ENCODE measurements at places on chromosomes 1 and 21. TPM values are rescaled to one million over a fixed set of nuclear protein-coding genes. Genes with fewer than 3 reads are reported as not detected.

GRCh38 chr21:34880401-34880800 lies 168.7 kb downstream of the RUNX1 start:
- no peak overlapping the region for H3K27ac ChIP-seq
- peaks cover 72% of the 10 kb centered on the region for H3K4me1 ChIP-seq
- no peak overlapping the region for H3K4me3 ChIP-seq
- H3K36me3 ChIP-seq = peaks cover 88% of the 10 kb centered on the region
- H3K27me3 ChIP-seq = no peaks in the 10 kb centered on the region

DNA sequence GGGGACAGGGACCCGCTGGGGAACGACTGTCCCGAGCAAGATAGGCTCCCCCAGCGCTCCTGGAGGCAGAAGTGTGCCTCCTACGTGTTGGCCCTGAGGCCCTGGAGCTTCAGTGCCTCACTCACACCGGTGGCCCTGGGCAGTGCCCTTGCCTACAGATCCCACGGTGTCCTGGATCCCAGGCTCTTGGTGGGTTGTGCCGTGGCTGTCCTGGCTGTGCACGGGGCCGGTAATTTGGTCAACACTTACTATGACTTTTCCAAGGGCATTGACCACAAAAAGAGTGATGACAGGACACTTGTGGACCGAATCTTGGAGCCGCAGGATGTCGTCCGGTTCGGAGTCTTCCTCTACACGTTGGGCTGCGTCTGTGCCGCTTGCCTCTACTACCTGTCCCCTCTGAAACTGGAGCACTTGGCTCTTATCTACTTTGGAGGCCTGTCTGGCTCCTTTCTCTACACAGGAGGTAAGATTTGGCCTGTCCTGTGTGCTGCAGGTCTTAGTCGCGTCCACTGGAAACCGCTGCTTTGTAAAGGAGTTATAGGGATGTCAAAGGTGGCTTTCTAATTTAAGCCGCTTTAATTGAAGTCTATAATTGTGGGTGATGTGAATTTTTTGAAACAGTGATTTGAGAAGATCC lies 717 bp downstream of the UBIAD1 start:
- H3K4me3 ChIP-seq = peak overlapping the region; percentile 97
- H3K27ac ChIP-seq = peak overlapping the region; percentile 92
- peaks cover 26% of the 10 kb centered on the region for H3K4me1 ChIP-seq
- H3K36me3 ChIP-seq = peaks cover 37% of the 10 kb centered on the region
- DNase-seq = no peak

CD164L2 gene
- not detected for total RNA-seq

GRCh38 chr1:43908858-43909257 lies 24.7 kb upstream of the ARTN start:
- H3K4me1 ChIP-seq = peaks cover 1% of the 10 kb centered on the region
- H3K4me3 ChIP-seq = no peak overlapping the region
- no peaks in the 10 kb centered on the region for H3K36me3 ChIP-seq
- no peaks in the 10 kb centered on the region for H3K27me3 ChIP-seq
- no peak overlapping the region for H3K27ac ChIP-seq

DNA sequence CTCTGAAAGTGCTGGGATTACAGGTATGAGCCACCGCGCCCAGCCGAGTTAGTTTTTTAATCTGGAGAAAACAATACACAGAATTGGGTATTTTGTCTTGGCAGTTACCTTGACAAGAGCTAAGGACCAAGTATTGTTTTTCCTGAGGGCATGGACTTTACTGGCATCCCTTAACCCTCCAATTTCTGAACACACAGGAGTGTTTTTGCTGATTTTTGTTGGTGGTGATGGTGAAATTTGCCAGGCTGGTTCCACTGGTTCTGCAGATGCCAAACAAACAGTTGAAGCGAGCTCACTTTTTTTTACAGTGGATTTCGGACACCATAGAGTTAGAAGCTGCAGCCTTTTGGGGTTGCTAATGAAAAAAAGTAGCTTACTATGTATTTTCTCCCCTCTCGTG lies 37.2 kb upstream of the SH3D21 start:
- peaks cover 13% of the 10 kb centered on the region for H3K4me1 ChIP-seq
- DNase-seq = no peak
- no peak overlapping the region for H3K4me3 ChIP-seq

ECE1 gene
- 97.0 TPM for total RNA-seq

GRCh38 chr1:110474444-110474843 lies 23.5 kb downstream of the PROK1 start:
- DNase-seq = no peak
- no peaks in the 10 kb centered on the region for H3K4me1 ChIP-seq
- no peak overlapping the region for H3K4me3 ChIP-seq
- H3K36me3 ChIP-seq = no peaks in the 10 kb centered on the region
- no peak overlapping the region for H3K27ac ChIP-seq

DNA sequence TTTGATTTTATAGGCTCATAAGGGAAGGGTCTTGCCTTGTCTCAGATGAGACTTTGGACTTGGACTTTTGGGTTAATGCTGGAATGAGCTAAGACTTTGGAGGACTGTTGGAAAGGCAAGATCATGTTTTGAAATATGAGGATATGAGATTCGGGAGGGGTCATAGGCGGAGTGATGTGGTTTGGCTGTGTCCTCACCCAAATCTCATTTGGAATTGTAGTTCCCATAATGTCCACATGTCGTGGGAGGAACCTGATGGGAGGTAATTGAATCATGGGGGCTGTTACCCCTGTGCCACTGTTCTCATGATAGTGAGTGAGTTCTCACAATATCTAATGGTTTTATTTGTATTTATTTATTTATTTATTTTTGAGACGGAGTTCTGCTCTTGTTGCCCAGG lies 6.9 kb upstream of the CSDE1 start:
- H3K27me3 ChIP-seq = no peaks in the 10 kb centered on the region
- H3K4me1 ChIP-seq = peaks cover 6% of the 10 kb centered on the region
- DNase-seq = no peak

GRCh38 chr1:41954533-41954944 lies 35.8 kb upstream of the HIVEP3 start:
- H3K4me1 ChIP-seq = peaks cover 14% of the 10 kb centered on the region
- H3K4me3 ChIP-seq = no peak overlapping the region
- H3K36me3 ChIP-seq = peaks cover 8% of the 10 kb centered on the region
- H3K27me3 ChIP-seq = no peaks in the 10 kb centered on the region
- no peak overlapping the region for H3K27ac ChIP-seq

DNA sequence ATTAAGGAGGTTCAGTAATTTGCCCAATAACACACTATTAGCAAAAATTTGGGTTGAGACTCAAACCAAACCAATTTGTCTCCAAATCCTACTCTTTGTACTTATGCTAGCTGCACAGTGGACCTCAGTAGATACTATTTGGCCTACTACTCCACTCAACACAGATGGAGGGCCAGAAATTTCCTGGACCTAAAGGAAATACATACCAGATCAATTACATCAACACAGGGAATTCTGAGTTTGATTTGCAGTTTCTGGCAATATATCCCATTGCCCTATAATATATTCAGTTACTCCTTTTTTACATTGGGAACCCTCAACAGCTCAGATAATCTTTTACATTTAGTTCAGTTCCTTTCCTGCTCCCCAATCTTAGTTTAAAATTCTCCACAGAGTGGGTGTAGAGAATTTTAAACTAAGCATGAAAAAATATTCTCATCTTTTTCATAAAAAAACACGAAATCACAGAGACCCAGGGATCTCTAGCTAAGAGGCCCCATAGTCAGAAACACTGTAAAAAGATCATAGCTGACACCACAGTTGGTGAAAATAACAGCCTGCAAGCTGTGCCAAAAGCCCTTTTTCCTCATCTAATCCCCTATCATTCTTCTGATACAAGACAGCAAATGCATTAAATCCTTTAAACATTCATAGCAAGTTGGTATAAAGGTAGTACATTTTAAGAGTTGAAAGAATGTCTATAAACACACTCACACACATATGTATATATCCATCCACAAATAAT lies 317.7 kb upstream of the ESRRG start:
- no peak overlapping the region for H3K27ac ChIP-seq
- no peaks in the 10 kb centered on the region for H3K4me1 ChIP-seq
- H3K27me3 ChIP-seq = no peaks in the 10 kb centered on the region
- H3K36me3 ChIP-seq = no peaks in the 10 kb centered on the region
- no peak for DNase-seq
- no peak overlapping the region for H3K4me3 ChIP-seq

DNA sequence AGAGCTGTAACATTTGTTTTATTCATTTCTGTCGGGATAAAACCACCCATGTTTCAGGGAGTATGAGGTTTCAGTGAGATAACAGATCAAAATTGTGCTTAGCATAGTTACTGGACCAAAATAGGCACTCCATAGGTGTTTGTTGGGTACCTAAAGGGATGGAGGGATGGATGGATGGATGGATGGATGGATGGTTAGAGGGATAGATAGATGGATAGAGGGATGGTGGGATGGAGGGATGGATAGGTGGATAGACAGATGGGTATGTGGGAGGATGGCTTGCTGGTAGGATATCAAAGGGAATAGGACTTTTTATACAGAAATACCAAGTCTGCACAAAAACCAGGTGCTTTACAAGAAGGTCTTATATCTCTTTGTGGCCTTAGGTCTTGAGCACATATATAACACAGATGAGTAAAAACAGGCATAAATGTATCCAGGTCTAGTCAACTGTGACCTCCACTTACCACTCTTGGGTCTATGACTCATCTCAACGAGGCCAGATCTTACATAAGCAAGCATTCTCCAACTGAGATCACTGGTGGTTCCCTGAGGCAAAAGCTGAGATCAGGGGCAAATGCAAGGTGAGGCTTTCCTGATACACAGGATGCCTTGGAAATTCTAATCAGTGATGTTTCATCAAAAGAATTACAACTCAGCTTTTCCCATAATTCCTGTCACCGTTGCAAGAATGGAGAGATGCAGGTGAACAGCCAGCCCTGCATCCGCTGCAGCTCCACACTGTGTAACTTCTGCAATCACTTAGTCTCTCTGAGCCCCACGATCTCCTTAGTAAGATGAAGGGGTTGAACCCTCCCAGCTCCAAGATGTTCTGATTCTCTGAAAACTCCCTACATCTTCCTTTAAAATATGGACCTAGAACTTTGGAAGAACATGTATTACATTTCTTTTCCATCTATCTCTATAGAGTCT lies 32.0 kb downstream of the PTAFR start:
- no peak overlapping the region for H3K27ac ChIP-seq
- H3K4me3 ChIP-seq = no peak overlapping the region
- no peaks in the 10 kb centered on the region for H3K36me3 ChIP-seq

DNA sequence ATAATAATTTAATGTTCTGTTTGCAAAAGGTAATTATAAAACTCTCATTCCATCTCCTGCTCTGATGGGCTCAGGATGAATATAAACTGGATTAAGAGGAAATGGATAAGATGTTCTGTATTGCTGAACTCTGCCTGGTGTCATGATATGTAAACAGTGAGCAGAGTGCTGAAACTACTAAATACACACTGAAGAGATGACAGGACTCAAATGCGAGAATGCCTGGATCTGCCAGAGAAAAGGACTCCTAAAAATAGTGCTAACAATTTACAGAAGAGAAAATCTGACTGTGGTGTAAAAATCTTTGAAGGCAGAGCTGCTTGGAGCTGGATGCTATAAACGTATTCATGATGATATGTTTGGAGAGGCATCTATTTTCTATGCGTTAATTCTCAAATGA lies 303.2 kb downstream of the RWDD3 start:
- DNase-seq = no peak
- H3K27me3 ChIP-seq = no peaks in the 10 kb centered on the region
- no peaks in the 10 kb centered on the region for H3K4me1 ChIP-seq
- H3K4me3 ChIP-seq = no peak overlapping the region
- H3K36me3 ChIP-seq = no peaks in the 10 kb centered on the region

DNA sequence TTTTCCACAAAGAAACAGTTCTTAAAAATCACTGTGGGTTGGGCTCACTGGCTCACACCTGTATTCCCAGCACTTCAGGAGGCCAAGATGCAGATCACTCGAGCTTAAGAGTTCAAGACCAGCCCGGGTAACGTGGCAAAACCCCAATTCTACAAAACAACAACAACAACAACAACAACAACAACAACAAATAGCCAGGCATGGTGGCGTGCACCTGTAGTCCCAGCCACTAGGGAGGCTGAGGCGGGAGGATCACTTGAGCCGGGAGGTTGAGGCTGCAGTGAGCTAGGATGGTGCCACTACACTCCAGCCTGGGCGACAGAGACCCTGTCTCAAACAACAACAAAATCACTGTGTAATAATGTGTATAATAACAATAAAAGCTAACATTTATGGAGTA lies 40.8 kb downstream of the CDCP2 start:
- H3K36me3 ChIP-seq = no peaks in the 10 kb centered on the region
- no peaks in the 10 kb centered on the region for H3K4me1 ChIP-seq
- no peak overlapping the region for H3K4me3 ChIP-seq
- H3K27ac ChIP-seq = no peak overlapping the region
- DNase-seq = no peak

KRTAP12-2 gene
- total RNA-seq = not detected

UBIAD1 gene
- 25.1 TPM for total RNA-seq

TMEM200B gene
- 0.44 TPM for total RNA-seq

- H3K4me1 ChIP-seq = peaks cover 7% of the 10 kb centered on the region
- H3K4me3 ChIP-seq = no peak overlapping the region
- H3K36me3 ChIP-seq = no peaks in the 10 kb centered on the region
Observed at GRCh38 chr1:109947582-109948284, 36.8 kb upstream of the AHCYL1 start.

GCSAML gene
- total RNA-seq = 0.43 TPM

GJA5 gene
- not detected for total RNA-seq

GRCh38 chr1:159868766-159869165 lies 6.3 kb upstream of the VSIG8 start:
- peaks cover 1% of the 10 kb centered on the region for H3K27me3 ChIP-seq
- no peak overlapping the region for H3K4me3 ChIP-seq
- H3K36me3 ChIP-seq = no peaks in the 10 kb centered on the region
- no peak overlapping the region for H3K27ac ChIP-seq
- H3K4me1 ChIP-seq = peaks cover 12% of the 10 kb centered on the region

DNA sequence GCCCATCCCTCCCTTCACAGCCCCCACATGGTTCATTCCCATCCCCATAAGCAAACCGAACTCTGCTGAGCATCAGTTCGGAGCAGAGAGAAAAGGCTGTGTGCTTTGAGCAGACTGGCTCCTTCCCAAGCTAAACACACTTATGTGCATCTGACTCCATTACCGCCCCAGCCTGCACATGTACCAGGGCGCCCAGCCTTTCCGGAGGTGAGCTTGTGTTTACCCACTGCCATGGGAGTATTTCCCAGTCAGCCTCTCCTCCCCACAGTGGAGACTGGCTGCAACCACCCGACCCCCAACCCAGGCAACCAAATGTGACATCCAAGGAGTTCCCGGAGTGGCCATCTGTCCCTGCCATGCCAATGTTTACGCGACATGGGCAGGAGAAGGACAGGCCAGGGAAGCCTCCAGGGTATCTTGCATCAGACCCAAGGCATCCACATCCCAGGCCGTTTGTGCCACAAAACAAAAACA lies 9.4 kb downstream of the TIAM1 start:
- no peak for DNase-seq
- H3K36me3 ChIP-seq = peaks cover 10% of the 10 kb centered on the region
- no peak overlapping the region for H3K27ac ChIP-seq
- H3K4me3 ChIP-seq = no peak overlapping the region

- no peak for DNase-seq
- no peaks in the 10 kb centered on the region for H3K36me3 ChIP-seq
- no peak overlapping the region for H3K4me3 ChIP-seq
- peaks cover 1% of the 10 kb centered on the region for H3K4me1 ChIP-seq
- no peak overlapping the region for H3K27ac ChIP-seq
Observed at GRCh38 chr1:31380181-31380580, 7.3 kb upstream of the FABP3 start.

GRCh38 chr1:15188130-15188524 lies 34.6 kb downstream of the TMEM51 start:
- peaks cover 2% of the 10 kb centered on the region for H3K27me3 ChIP-seq
- no peaks in the 10 kb centered on the region for H3K36me3 ChIP-seq
- H3K4me3 ChIP-seq = no peak overlapping the region
- no peak for DNase-seq

Measured in activated T-helper 2 cell treated with anti-CD3 and anti-CD28 coated beads, Interferon-gamma antibody, Interleukin-2, Interleukin-4, amounts not matched to agents 10 μg/mL and 5 μg/mL and 100 μg/mL, durations not matched to agents 14 hours and 24 hours and 36 hours (primary cell).